ENCODE measurements at places on chromosomes 11 and 22. TPM values are rescaled to one million over a fixed set of nuclear protein-coding genes. Genes with fewer than 3 reads are reported as not detected.

MPEG1 gene
- 1.6 TPM for total RNA-seq

OR4P4 gene
- not detected for total RNA-seq

RSF1 gene
- 127 TPM for total RNA-seq

LYVE1 gene
- 1.3 TPM for total RNA-seq

FDX1 gene
- total RNA-seq = 12.2 TPM

MS4A12 gene
- total RNA-seq = not detected

AP2A2 gene
- 82.0 TPM for total RNA-seq

All from parietal lobe (tissue), 2 donors.